ENCODE measurements at places on chromosomes 2 and 18.

GRCh38 chr2:50364511-50364910, 667.4 kb downstream of the NRXN1 start:
- DNase-seq, result no peak

DNA sequence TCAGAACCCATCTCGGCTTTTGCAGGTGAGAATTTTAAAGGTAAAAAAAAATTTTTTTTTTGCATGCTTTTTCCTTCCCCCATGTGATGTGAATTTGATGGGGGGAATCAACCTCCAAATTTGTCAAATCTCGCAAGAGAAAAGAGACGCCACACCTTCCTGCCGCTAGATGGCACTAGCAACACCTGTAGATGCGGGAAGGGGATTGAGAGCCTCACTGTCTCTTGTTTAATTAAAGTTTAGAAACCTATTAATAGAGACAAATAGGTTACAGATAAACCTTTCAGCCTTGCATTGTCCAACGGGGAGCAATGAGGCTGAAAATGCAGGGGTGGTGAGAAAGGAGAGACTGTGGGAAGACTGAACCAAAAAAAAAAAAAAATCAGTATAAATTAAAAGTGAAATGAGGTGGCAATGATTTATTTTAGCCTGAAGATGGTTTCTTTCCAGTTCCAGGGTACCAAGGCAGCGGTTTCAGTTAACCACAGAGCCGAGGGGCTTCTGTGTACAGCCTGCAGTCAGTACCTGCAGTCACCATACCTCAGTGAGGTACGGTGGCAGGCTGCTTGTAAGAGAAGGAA, 84.6 kb downstream of the NRP2 start:
- DNase-seq, result no peak

DNA sequence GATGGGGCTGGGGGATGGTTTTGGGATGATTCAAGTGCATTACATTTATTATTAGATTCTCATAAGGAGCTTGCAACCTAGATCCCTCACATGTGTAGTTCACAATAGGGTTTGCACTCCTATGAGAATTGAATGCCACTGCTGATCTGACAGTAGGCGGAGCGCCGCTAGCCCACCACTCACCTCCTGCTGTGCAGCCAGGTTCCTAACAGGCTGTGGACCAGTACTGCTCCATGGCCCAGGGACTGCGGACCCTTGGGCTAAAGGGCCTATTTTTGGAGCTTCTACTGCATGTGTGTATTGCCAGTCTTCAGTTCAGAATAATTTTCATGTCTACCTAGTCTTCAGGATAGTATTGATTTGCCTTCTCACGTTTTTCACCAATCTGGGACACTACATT, 165.3 kb upstream of the TWIST2 start:
- no peak for DNase-seq

GRCh38 chr2:34492561-34493455, 893.7 kb upstream of the FAM98A start:
- DNase-seq, result no peak

- DNase-seq, result no peak
Observed at GRCh38 chr2:118845522-118846441, 1.7 kb downstream of the EN1 start.

DNA sequence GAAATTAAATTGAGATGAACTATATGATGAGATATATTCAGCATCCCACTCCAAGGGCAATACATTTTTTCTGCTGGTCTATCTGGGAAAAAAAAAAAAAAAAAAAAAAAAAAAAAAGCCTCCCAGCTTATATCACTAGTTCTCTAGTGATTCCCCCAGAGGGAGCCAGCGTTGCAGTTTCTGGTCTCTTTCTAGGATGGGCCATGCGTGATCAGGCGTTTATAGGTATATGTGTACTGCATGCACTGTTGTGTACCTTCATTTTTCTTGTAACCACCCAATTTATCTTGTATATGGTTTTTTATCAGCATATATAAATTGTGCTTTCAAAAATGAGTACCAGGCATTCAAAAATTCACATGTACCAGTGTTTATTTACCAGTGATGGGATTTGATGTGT, 35.1 kb downstream of the DCDC2C start:
- DNase-seq, result no peak

- no peak for DNase-seq
Observed at GRCh38 chr2:12727065-12727464, 10.3 kb downstream of the TRIB2 start.

DNA sequence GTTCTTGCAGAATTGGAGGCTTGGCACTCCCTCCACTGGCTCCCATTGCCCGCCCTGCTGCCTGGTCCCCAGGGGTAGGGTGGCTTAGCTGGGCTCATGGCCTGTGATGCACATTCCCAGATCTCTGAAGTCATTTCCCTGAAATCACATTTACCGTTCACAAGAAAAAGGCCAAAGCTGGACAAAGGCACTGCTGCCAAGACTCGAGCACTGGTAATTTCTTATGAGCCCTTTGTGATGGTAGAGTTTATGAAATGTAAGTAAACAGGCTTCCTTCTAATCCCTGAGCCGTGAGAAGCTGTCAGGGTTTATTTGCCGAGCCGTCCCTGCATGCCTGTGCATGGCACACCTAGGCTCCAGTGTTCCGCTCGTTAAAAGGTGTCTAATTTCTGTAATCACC, 247.2 kb upstream of the EPAS1 start:
- no peak for DNase-seq

- no peak for DNase-seq
Observed at GRCh38 chr2:17171446-17172049, 346.7 kb downstream of the RAD51AP2 start.

DNA sequence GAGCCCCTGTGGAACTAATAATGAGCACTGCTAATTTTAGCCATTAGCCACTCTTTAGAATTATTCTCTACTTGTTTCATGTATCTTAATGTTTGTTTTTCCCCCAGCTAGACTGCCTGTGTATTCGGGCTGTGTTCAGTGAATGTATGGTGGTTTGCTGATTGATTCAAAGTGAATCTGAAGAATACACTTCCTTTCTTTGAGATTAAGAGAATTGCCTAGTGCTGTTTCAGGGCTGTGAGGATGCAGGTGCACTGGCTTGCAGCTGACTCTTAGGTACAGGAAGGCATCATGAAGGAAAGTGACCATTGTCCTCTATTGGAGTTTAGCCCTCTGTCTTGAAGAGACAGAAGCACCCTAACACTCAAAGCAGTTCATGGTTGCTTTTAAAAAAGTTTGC, 138.7 kb downstream of the CERS6 start:
- no peak for DNase-seq

DNA sequence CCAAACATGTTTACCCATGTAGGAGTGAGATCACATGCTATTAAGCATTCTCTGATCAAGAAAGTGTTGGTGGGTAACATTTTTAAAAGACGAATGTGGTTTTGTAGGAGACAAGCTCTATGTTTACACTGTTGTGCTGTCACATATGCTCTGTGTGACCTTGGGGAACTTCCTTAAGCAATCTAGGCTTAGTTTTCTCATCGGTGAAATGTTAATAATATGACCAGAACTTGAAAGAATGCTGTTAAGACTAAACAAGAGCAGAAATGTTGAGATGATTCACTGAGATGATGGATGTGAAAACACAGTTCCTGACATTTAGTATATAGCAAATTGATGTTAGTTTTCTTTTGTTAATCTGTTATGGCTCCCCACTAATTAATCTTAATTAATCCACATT, 860.9 kb upstream of the CNTNAP5 start:
- DNase-seq, result no peak

- no peak for DNase-seq
Observed at GRCh38 chr2:189556526-189556925, 24.1 kb downstream of the SLC40A1 start.

DNA sequence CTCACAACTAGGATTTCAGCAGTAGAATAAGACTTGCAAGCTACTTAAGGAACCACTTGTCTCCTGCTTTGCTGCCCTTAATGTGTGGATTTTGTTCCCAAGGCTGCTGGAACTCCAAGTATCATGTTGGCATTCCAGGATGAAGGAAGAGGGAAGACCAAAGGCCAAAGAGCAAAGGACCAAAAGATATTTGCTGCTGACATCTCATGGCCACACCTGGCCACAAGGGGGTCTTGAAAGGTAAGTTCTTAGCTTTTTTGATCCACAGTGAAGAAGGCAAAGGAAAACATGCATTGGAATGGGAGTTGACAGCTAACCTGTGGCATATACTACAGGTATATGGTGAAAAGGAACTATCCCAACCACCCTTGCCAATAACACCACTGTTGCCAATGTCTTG, 3.9 kb upstream of the MATN3 start:
- DNase-seq, result no peak

DNA sequence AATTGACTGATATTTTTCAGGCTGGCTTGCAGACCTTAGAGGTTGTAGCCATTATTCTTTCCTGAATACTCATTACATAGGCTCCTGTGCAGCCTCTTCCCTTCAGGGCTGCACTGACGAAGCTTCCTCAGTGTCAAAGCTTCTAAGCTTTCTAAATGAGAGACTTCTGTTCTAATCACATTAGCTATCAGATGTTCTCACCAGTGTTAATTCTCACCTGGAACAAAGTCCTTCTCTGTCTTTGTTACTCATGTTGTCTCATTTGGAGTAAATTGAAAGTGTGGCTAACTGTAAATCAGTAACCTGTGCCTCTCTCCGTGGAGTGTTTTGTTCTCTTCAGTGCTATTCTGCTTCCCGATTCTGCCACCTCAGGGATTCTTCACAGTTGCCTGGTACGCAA, 76.9 kb downstream of the MC4R start:
- DNase-seq, result no peak

DNA sequence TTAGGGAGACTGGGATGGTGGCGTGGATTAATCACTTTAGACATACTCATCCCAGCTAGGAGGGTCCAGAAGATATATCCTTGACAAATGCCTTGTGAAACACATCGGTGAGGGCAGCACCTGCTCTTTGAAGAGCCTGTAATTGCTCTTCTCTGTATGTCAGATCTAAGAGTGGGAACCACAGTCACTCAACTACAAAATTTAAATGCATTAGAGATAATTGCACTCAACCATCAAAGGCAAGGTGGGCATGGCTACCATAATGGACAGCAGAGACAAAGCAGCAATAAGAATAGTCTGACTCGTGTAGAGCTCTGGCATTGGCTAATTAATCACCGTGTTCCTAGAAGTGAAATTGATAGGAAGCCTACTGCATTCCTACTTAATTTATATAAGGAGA, 96.8 kb downstream of the ERBB4 start:
- DNase-seq, result no peak

DNA sequence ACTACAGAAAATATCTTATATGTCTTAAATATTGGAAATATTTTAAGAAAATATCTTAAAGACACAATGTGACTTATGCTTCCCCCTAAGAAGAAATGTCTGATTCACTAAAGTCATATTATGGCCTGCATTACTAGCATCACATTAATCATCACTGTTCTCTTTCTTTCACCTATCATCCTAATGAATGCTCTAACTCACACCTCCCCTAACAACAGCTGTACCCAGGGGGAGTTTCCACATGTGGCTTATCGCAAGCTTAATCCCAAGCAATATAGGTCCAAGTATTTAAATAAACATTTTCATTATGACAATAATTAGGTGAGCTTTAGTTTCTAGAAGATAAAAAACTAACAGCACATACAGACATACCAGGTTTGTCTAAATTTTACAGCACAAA, 39.6 kb downstream of the REV1 start:
- DNase-seq, result no peak

GRCh38 chr2:63023444-63023843, 27.2 kb upstream of the OTX1 start:
- DNase-seq, result no peak
